ENCODE measurements at places on chromosomes 2 and 18.

- DNase-seq, result no peak
These were observed 25.0 kb upstream of the ARL5A start for GRCh38 chr2:151853070-151853758.

GRCh38 chr2:1644427-1644826, 99.9 kb downstream of the PXDN start:
- DNase-seq, result no peak

DNA sequence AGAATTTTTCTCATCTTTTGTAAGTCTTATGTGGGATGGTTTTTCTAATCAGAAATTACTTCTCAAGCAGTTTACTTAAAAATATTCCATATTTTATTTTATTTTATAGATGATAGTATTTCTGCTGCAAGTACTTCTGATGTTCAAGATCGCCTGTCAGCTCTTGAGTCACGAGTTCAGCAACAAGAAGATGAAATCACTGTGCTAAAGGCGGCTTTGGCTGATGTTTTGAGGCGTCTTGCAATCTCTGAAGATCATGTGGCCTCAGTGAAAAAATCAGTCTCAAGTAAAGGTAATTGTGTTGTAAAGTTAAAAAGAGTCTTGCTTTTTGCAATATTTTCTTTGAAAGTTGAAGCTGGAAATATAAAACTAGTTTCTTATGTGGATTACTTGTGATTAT, 76.2 kb downstream of the EML4 start:
- no peak for DNase-seq

- no peak for DNase-seq
These were observed 287.9 kb downstream of the PDE11A start for GRCh38 chr2:177784745-177785067.

DNA sequence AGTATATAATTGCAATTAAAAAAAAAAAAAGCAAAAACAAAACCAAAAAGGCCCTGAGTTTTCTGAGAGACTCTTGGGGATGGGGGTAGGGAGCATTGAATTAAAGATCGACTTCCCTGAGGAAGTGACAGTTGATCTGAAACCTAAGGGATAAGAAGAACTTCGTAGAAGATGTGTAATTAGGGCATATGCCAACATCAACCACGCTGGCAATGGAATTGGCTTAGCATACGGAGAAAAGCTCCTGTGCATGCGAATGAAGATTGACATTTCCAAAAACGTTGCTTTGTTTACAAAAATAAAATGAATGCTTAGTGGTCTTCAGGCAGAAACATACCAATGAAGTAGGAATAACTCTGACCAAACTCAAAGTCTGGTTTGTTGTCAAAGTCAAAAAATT, 307.6 kb upstream of the ZNF521 start:
- DNase-seq, result no peak

- DNase-seq, result no peak
These were observed 55.7 kb downstream of the LRRFIP1 start for GRCh38 chr2:237682856-237683670.

DNA sequence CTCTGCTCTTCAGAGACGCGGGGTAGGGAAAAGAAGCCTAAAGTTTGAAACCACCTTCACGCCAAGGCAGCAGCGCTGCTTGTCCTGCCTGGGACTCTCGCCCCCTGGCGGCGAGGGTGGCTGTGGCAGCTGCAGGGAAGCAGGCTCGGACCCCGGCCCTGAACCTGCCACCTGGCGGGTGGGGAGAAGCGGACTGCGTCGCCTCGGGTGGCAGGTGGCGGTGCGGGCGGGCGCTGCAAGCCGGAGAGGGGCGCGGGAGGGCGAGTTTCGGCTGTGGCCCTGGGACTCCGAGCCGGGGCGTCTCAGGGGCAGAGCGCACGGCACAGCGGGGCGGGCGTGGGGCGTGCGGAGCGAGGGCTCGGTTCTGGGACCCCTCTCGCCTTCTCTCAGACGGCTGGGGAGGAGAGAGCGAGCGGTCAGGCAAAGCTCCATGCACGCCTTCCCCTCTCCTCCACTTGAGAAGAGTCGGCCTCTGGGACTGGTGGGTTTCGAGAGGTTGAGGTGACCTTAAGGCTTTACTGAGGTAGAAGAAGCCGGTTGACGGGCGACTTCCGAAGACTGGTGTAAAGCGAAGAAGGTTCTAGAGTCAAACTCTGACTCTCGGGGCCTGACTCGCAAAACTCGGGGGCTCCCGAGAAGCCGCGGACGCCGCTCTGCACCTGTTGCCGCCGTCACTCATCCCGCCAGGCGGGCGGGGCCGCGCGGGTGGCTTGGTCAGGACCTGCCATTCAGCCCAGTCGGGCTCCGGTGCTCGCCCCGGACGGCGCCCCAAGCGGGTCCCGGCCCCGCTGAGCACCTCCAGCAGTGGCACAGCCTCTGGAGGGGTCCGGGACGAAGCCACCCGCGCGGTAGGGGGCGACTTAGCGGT, 1.1 kb upstream of the BOLL start:
- peak; percentile 52 for DNase-seq

DNA sequence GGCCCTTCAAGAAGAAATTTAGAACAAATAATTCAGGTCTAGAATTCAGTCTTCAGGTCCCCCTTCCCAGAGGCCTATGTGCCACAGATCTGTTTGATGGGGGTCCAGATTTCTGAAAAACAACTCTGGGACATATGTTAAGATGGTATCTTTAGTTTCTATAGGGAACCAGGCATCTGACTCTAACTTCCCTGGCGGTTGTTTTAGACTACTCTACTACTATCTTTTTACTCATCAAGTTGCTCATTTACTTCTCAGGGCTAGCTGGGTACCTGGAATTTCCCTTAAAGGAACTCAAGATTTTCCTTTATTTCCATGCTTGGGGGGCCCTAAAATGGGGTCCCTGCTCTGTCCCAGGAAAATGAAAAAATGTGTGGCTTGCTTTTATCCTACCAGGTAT, 114.7 kb upstream of the RAB6C start:
- no peak for DNase-seq

DNA sequence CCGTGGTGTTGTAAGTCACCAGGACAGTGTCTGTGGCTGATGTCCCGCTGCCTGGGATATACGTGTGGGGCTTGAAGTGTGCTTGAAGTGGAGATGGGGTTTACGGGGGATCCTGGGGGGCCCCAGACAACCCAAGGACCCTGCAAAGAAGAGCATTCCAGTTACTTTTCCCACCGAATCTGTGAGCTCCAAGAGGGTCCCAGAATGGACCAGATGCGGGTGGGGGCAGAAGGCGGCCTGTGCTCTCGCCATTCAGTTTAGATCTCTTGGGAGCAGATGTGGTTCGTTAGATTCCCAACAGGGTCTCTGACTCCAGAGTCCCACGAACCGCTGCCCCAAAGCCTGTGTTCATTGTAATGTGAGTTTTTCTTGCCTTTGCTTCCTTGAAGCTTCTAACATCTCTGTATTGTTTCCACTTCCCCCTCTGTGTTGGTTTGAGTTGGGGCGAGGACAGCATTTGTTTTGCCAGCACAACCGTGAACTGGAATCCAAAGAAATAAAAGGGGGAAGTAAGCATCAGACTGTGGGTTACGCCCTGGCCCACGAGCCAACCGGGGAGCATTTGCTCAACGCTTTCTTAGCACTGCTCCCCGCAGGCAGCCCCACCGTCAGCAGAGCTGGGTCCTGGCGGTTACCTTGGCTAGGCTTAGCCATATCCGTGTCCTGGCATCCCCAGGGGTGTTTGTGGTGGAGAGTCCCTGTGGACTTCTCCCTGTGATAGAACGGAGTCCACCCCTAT, 92.1 kb downstream of the SH3BP4 start:
- DNase-seq, result no peak

GRCh38 chr2:233209533-233210171, 41.8 kb upstream of the ATG16L1 start:
- DNase-seq, result peak; percentile 64

DNA sequence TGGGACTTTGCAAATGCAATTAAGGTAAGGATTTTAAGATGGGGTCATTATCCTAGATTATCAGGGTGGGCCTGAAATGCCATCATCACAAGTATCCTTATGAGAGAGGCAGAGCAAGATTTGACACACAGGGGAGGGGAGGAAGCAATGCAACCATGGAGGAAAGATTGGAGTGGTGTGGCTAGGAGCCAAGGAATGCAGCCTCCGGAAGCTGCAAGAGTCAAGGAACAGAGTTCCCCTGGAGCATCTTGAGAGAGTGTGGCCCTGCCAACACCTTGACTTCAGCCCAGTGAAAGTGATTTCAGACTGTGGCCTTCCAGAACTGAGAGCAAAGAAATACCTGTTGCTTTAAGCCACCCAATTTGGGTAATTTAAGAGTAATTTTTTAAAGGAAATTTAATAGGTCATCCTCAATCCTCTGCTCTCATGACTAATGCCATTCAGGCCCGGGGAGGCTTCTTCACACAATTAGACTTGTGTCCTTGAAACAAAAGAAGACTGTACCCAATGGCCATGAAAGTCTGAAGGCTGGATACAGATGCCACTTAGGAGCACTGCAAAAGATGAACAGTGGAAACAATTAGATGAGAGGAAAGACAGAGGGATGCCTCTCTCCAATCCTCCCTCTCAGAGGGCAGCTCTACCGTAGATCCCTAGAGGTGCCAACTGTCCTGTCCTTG, 250.3 kb upstream of the ID2 start:
- DNase-seq, result no peak

DNA sequence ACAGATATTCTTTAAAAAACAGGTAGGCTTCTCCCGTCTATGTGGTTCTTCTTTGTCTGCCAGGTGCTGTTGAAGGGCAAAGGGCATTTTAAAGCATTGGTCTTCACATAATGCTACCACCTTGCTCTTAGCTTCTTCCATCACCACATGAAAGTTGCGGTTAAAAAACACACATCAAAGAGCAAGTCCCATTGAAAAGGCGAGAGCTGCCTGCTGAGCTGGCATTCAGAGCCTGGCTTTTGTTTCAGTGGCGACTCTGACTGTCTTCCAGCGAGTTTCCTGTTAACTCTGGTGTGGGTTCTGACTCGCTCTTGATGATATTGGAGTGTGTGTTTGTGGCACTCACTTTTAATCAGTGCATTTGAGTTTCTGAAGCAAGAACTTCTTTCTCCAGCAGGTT, 624.9 kb upstream of the FANCL start:
- DNase-seq, result no peak
